ENCODE measurements at places on chromosomes 1 and 21.

GRCh38 chr1:187051618-187052232 lies 223.0 kb downstream of the PLA2G4A start:
- no peak for DNase-seq

DNA sequence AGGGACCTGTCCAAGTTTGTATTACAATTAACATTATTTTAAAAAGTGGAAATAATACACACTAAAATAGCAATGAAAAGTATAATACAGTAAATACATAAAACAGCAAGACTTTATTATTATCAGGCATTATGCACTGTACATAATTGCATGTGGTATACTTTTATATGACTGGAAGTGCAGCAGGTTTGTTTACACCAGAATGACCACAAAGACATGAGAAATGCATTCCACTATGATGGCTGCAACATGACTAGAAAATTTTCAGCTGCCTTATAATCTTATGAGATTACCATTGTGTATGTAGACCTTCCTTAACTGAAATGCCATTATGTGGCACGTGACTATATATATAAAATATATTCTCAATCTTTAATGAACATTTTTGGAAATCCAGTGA lies 1699.6 kb downstream of the KCNT2 start:
- DNase-seq = no peak

DNA sequence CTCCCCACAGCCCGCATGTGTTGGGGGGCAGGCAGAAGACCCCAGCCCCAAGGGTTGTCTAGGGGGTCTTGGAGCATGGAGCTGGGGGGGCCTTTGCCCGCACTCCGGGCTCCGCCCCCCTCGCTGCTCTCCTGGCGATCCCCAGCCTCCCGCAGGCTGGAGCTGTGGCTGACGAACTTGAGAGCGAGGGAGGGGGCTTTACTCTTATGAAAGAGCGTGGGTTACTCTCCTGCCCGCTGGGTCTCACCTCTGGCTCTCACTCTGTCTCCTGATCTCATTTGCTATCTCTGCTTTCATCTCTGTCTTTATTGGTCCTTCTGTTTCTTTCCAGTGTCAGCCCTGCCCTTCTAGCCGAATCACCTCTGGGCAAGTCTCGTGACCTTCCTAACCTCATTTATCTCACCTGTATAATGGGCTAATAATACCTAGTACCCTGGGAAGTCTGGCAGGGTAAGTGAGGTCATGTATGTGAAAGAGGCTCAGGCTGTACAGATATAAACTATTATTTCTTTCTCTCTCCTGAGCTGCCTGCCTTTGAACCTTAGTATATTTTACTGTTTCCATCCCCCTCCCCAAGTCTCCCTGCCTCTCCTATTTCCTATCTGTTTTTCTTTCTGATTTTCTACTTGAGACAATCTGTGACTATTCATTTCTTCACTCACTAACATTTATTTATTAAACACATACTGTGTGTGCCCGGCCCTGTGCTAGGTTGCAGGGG lies 731 bp downstream of the EFNA4 start:
- no peak for DNase-seq

DNA sequence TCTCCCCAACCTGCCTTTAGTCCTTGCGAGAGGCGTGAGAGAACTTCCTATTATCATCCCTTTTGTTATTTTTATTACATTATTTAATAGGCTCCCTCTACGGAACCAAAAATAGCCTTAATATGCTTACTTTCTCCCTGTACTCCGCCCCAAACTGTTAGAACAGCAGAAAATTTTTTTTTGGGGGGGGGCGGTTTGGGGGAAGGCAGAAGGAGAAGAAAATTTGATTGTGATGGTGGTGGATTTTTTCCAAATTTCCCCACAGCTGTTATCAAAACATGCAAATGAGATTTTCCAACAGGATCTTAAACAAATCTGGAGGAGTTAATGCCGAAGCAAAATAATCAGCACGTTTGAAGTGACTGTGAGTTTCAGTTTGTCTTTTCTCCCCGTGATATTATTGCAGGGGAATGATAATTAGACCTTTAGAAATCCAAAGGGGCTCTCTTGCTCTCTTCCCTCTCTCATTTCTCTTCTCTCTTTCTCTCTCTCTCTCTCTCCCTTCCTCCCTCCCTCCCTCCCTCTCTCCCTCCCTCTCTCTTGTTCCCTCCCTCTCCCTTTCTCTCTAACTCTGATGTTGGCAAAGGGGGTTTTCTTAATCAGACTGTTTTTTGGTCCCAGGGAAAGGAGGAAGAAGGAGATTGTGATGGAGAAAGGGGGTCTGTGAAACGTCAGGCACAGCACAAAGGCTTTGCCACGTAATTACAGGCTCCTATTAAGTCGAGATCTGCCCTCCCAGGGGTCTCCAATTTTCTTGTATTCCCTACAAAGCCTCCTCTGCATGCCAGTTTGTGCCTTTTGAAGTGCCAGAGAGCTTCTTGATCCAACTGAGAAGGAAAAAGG lies 1.1 kb upstream of the PRRX1 start:
- no peak for DNase-seq

DNA sequence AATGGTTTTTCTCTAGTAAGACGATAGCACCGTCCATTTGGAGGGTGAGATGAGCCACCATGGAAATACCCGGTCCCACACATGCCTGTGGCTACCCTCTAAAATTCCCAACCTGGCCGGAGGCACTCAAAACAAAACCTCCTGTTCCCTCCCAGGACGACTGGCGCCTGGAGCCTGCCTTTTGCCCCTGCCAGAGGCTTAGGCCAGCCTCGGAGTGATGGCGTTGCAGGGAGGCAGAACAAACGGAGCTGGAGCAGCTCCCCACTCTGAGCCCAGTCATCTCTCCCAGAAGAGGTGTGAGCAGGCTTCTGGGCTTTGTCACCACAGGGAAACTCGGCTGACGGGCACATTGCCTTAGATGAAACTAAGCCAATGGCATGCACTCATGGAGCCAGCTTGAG lies 213.7 kb upstream of the HOOK1 start:
- no peak for DNase-seq

GRCh38 chr1:233113009-233113879 lies 162.8 kb downstream of the NTPCR start:
- DNase-seq = peak; percentile 1

DNA sequence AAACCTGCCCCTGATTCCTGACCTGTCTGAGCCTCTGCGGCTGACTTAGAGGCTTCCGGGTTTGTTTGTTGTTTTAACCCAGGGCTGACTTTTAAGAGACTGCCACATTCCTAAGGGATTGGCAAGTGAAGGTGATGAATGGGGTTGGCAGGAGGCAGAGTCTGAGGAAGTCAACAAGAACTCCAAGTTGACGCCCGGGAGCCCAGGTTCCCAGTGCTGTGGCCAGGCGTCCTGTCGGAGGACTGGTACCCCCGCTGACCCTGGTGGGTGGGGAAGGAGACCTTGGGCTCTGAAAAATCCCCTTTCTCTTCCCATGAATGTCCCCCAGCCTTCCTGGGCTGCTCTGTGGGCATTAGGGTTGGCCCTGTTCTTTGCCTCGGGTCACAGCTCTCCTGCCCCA lies 19.7 kb upstream of the EPS8L3 start:
- DNase-seq = no peak

GRCh38 chr1:21099034-21099868 lies 77.4 kb downstream of the EIF4G3 start:
- DNase-seq = no peak

All from activated CD8-positive, alpha-beta memory T cell treated with anti-CD3 and anti-CD28 coated beads for 1 hour (primary cell).